ENCODE measurements at places on chromosomes 5 and 9.

- no peak for DNase-seq
Observed at GRCh38 chr5:170704417-170705192, 78.9 kb upstream of the GABRP start.

DNA sequence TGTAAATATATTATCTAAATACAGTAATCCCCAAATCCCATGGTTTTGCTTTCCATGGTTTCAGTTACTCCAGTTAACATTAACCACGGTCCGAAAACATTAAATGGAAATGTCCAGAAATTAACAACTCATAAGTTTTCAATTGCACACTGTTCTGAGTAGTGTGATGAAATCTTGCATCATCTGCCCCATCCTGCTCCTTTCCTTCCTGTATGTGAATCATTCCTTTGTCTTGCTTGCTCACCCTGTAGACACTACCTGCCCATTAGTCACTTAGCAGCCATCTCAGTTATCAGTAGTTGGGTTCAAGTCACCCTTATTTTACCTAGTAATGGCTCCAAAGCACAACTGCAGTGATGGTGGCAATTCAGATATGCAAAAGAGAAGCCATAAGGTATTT, 1568.5 kb upstream of the WWC1 start:
- no peak for DNase-seq

GRCh38 chr5:119706049-119706448, 76.7 kb downstream of the FAM170A start:
- no peak for DNase-seq

DNA sequence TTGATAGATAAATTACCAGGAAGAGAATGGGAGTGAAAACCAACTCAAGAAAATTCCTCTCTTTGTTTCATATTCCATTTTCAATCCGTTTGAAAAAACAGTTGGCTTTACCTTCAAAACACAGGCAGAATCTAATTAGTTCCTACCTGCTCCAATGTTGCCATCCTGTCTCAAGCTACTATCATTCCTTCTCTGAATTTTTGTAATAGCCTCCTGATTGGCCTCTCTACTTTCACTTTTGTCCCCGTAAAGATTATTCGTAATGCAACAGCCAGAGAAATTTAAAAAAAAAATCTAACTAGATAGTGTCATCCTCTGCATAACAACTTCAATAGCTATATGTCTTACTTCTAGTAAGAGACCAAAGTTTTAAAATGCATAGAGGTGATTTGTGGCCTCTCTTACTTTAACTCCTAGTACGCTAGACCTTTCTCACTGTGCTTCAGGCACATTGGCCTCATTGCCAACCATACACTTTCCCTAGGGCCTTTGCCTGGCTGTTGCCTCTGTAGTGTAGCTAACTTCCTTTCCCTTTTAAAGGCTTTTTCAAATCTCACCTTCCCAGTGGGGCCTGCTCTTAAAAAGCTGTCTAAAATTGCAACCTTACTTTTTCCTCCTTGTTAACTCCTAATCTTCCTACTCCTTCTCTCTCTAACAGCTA, 311.3 kb upstream of the GRIN3A start:
- DNase-seq: no peak

- no peak for DNase-seq
Observed at GRCh38 chr5:14038341-14038959, 94.0 kb upstream of the DNAH5 start.

Data from GM12891 (cell line).